Regular cardiac myocyte (primary cell): ENCODE measurements at places on chromosomes 2 and 18. TPM values are rescaled to one million over a fixed set of nuclear protein-coding genes. Genes with fewer than 3 reads are reported as not detected.

Gene CHRND
- total RNA-seq: not detected in 2 replicates

Gene VWC2L
- total RNA-seq: not detected in 2 replicates

Gene PCARE
- not detected in 2 replicates for total RNA-seq

Gene NEU2
- total RNA-seq: not detected in 2 replicates

Gene WNT10A
- total RNA-seq: under 0.01 and 0.19 TPM in 2 replicates

Gene CDKL4
- 1.7 and 11.8 TPM in 2 replicates for total RNA-seq

Gene MAB21L4
- total RNA-seq: not detected in 2 replicates

Gene ARID5A
- 2.7 and 7.9 TPM in 2 replicates for total RNA-seq

Gene BMP10
- total RNA-seq: not detected in 2 replicates

Gene ROCK1
- total RNA-seq: 27.9 and 33.4 TPM in 2 replicates

Gene TEX44
- total RNA-seq: not detected in 2 replicates

Gene ZNF2
- 7.5 and 13.2 TPM in 2 replicates for total RNA-seq
